ENCODE measurements at places on chromosomes 6 and 20.

DNA sequence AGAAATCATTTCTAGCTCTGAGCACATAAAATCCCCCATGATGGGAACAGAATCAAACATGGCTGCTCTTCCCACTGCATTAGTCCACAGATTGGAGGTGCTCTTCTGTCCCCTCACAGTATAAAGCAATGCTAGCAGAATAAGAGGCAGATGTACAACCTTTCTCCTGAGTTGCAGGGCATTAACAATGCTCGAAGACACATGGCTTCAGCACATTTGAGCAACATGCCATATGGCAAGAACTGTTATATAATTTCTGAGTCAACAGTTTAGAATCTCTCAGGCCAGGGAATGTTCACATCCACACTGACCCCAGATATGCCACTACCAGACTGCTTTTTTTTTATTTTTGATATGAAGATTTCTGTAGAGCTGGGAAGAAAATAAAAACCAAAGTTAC lies 119.6 kb downstream of the KIF13A start:
- peak; percentile 48 for DNase-seq

- peak; percentile 61 for DNase-seq
Observed at GRCh38 chr6:83511901-83512681, at the start of gene PRSS35. Gene PRSS35, plus strand, starts transcription at chr6:83512534. Its CDS starts 10,908 bp downstream, at chr6:83523442.

GRCh38 chr6:107894809-107895396 lies 63.1 kb downstream of the SEC63 start:
- DNase-seq, result no peak

DNA sequence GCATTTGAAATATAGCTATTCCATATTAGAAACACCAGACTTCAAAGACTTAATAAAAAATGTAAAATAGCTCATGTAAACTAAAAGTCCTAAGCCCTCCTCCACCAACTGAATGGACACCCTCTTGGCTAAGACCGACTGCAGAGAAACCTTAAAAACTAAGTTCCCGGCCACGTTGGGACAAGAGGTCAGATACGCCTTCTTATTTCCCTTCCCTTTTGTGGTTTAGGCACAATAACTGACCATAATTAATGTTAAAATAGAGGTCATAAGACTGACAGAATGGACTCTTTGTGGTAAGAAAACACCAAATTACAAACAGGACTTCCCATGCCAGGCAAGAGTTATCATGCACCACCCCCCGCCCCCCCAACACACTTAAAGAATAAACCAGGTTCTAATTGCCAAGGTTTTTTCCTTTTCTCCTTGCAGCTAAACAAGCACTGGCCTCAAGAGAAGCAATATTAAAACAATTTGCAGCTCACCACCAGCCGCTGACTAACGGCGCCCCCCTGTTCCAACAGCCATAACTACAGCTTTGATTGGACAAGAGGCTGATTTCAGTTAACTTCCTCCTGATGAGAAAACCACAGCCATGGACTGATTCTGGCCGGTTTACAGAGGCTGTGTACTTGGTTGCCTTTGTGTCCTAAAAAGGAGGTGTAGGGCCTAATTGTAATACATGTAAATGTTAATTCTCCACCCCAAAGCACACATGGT lies 10.7 kb upstream of the LAMP5 start:
- DNase-seq, result no peak

DNA sequence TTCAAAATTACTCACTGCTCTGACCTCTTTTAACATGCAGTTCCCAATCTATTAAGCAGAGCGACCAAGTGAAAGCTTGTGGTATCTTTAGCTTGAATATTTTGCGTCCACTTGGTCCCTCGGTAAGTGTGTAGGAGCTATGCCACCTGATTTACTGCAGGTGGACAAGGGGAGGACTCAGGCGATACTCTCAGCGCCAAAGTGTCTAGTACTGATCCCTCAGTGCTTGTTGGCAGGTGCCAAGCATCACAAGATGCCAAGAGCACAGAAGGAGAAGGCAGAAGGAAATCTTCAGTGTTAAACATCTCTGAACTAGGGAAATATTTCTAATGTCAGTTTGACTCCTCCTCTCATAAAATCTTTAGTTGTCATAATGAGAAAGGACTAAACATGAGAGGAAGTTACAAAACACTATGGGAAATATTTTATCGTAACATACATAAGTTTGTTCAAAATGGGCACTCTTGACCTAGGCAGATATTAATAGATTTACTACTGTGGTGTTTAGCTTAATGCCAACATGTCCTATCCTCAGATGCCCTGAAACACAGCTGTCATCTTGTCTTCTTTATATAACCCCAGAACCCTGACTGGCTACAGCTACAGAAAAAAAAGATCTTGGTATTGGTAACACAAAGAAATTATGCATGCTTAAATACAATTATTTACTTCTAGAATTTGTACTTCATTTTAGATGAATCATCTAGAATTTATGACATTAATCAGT lies 19.5 kb downstream of the NHLRC1 start:
- DNase-seq, result no peak

DNA sequence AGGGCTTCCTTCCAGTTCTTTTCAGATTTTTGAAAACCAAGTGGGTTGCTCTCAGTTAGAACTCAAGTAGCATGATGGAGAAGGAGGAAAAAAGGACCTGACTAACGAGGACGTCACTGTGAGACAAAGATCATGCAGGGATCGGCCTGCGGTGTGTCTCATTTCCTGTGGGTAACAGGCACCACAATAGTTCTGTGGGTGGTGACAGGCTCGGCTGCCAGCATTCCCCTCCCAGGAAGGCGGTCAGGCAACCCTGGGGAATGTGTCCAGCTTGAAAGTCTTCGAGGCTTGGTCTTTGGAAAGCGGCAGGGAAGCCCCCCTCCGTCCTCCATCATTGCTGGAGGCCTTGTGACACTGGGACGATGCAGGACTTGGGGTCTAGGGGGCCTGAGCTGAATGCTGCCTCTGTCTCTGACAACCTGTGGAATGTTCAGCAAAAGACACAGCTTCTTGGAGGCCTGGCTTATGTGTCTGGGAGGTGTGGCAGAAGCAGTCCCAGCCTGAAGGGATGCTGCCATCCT lies 121.0 kb downstream of the BCAS1 start:
- peak; percentile 92 for DNase-seq

- DNase-seq, result no peak
Observed at GRCh38 chr6:17628873-17629272, 28.8 kb downstream of the FAM8A1 start.

- no peak for DNase-seq
Observed at GRCh38 chr6:123622780-123623179, 14.0 kb downstream of the TRDN start.

GRCh38 chr6:14142511-14143223 lies 25.1 kb downstream of the CD83 start:
- DNase-seq, result no peak

- no peak for DNase-seq
Observed at GRCh38 chr6:158666628-158667359, 16.9 kb downstream of the SYTL3 start.

DNA sequence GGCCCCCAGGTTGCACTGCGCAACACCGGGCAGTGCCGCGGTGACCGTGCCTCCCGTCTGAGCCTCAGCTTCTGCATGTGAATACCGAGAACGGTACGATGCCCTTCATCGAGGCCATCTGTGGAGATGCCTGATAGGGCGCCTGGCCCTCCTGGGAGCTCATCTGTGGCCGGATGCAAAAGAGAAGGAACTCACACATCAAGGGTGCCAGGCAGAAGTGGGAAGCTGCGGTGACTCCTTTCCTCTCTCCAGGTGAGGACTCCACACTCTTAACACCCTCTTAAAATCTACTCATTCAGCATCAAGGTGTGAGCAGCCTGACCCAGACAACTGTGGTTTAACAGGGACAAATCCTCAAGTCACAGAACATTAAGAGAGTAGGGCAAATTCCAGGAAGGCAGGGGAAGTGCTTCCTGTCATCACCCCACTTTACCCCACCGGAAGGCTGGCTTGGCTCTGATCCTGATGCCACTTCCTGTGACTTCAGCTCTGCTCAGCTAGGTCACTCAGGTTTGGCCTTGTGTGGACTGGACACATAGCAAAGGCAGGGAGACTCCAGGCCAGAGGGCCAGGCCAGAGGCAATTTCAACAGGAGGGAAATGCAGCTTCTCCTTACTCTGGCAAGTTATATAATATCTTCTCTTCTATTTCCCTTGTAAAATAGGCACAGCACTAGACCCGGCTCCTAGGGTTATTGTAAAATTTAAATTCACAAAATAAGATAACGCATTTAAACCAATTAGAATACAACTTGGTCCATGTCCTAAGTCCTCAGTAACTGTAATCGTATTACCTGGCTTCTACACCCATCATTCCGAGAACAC lies 69.4 kb downstream of the CPNE5 start:
- DNase-seq, result peak; percentile 44

- DNase-seq, result no peak
Observed at GRCh38 chr6:54559136-54559535, 250.9 kb downstream of the TINAG start.

- peak; percentile 38 for DNase-seq
Observed at GRCh38 chr6:141107591-141108160, 1025.0 kb upstream of the GJE1 start.
